ENCODE measurements at places on chromosomes 3 and 15.

DNA sequence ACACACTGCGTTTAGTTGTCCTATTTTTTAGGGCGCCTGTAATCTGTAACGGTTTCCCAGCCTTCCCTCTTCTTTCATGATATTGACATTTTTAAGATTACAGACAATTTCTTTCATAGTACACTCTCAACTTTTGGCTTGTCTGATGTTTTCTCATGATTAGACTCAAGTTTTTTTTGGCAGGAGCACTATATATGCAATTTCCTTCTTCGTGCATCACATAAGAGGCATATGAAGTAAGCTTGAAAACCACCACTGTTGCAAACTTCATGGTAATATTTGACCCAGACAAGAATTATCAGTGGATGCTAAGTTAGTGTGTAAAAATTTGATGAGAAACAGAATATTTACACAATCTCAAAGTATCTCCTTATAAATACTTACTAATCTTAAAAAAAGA, 119.2 kb upstream of the CMC1 start:
- DNase-seq = no peak

- DNase-seq = no peak
These were observed 722 bp downstream of the RBMS3 start for GRCh38 chr3:29281344-29282241.

GRCh38 chr3:129003578-129004112, 2.5 kb downstream of the EFCC1 start:
- DNase-seq = peak; percentile 77

DNA sequence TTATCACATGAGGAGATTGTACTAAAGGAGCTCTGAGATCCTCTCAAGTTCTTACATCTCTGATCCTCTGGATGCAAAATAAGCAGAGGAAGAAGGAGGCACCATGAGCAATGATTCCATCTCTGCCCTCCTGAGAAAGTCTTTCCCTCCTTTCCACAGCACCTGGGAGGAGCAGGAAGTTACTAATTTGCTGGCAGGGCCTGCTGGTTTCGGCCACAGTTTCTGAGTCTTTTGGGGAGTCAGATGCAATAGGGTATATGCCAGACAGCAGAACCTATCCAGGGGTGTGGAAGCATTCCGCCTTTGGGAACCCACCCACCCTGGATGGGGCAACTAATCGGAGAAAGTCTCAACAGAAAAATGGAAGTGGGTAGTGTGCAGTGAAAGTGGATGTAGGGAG, 38.5 kb upstream of the SPTSSB start:
- no peak for DNase-seq

GRCh38 chr3:124014366-124014942, 22.5 kb upstream of the ROPN1 start:
- peak; percentile 69 for DNase-seq

DNA sequence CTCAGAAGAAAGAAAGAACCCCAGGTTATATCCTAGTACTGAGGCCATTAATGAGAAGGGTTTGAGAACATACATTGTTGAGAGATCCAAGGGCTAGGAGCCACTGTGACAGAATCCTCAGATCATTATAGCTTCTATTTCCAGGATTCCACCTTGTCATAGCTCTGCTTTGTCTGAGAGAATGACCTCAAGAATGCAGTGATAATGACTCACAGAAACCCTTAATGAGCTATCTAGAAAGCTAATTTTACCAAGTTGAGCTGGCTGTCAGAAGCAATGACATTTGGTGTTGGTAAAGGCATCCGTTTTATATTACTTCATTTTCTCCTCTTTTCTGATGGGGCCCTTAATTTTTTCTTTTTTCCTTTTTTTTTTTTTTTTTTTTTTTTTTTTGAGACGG, 10.9 kb downstream of the TRIP4 start:
- DNase-seq = no peak

GRCh38 chr3:125633767-125634166, 38.5 kb upstream of the OSBPL11 start:
- DNase-seq = no peak

GRCh38 chr15:84910928-84911623, 26.6 kb downstream of the SLC28A1 start:
- DNase-seq = no peak

GRCh38 chr15:82043796-82044372, 1.9 kb downstream of the MEX3B start:
- peak; percentile 47 for DNase-seq

DNA sequence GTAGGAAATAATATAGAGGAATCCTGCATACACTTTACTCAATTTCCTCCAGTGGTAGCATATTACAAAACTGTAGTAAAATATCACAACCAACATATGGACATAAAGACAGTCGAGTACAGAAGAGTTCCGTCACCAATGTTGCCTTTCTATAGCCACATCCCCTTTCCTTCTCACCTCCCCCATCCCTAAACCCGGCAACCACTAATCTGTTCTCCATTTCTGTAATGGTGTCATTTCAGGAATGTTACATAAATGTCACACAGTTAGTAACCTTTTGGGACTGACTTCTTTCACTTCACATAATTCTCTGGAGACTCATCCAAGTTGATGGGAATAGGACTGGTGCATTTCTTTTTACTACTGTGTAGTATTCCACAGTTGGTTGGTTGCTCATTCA, 41.4 kb upstream of the ATG7 start:
- no peak for DNase-seq
